Fibroblast of lung (primary cell): ENCODE measurements at places on chromosomes 6 and 20.
A peak's percentile ranks its signal among the peaks of the same experiment; 100 is the strongest.

DNA sequence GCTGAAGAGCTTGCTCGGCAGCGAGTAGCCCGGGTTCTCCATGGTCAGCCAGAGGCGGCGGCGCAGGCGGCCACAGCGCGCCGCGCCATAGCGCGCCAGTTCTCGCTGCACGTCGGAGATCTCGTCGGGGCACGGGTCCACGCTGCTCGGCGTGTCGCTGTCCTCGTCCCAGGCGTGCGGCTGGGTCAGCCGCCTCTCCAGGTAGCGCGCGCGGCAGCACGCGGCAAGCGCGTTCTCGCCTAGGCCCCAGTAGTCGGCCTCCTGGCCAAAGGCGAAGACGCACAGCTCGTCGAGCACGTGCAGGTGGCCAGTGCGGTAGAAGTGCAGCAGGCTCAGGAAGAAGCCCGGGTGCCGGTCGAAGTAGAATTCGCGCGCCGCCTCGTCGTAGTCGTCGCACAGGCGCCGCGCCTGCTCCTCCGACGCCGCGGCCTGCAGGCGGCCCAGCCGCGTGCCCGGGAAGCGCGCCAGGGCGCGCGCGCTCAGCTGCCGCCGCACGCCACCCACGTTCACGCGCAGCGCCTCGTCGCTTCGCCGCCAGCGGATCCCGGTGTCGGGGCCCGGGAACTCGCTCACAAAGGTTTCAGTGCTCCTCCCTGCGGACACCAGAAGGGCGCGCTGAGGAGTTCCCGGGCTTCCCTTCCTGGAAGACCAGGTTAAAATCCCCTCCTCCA, 2.7 kb downstream of the KCNS1 start:
- DNase-seq: peak; percentile 25

- DNase-seq: peak; percentile 1
These were observed 10.1 kb downstream of the ISM1 start for GRCh38 chr20:13231031-13231752.

- no peak for DNase-seq
These were observed 2.1 kb downstream of the ZC3H12D start for GRCh38 chr6:149482545-149483333.

DNA sequence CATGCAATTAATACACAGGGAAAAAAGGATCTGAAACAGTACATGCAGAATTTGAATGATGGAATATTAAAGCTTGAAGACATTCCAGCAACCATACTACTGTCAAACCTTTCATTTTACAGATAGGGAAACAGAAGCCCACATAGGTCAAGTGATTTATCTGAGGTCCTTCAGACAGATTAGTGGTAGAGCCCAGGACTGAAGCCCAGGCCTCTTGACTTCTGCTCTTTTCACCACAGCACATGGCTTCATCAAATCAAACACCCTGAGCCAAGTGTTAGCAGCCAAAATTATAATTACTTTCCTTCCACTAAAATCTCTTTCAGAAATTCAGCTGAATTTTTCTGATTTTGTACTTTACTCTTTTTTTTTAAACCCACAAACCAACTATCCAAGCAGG, 435.6 kb upstream of the RUNX2 start:
- peak; percentile 14 for DNase-seq

DNA sequence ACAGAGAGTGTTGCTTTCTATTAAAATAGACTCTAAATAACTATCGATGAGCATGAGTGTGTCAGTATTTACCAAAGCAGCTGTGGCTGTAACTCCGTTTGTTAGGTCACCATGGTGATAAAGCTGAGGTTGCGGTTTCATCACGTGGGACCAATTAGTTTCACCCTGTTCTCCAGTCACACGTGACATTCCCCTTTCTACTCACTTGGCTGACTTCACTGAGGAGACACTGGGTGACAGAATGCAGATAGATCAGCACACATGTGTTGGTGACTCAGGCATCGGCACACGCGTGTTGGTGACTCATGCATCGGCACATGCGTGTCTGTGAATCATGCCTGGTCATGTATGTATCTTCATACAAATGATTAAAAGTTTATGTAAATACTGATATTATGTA, 285.4 kb downstream of the THBS2 start:
- peak; percentile 91 for DNase-seq

DNA sequence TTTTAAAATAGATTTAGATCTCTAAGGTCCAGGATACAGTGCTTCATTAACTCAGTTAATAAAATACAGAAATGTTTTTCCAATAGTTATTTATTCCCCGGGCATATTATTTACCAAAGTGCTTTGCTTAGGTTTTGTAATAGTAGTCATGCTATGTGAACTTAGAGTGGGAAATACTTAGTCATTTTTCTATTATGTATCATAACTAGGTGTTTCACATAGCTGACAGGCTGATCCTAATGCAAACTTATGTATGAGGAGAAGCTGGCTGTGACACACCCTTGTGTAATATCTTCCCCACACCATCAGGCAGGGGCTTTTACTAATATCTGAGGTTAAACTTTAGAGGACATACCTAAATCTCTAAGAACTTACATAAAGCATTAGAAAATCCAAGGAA, 277.7 kb upstream of the RIMS1 start:
- DNase-seq: no peak

GRCh38 chr20:43658723-43659419, 8.0 kb upstream of the MYBL2 start:
- no peak for DNase-seq

DNA sequence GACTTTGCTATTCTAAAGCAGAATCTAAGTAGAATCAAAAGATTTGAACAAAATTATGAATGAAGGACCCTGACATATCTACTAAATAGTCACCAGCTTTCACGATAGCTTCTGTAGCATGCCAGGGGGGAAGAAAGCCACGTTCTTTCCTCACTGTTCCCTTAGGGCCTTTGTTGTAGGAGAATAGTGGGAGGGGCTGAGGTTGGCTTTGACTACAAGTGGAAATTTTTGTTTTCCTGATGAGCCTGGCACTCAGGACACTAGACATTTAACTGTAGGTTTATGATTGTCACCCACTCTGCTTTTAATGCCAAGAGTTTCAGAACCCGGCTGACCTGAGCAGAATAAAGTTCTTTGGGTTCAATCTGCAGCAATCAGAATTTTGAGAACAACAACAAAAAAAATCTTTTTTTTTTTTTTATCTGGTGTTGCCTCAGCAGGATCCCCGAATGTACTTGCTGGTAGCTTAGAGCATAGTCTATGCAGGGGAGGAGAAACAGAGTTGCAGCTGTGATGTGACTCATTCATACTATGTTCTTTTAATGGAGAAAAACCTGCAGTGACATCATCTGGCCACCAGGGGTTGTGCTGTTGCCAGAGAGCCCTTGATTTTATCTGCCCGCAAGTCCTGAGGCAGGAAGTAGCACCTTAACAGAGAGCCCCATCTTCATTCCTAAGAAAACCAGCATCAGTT, 38.5 kb downstream of the TPD52L1 start:
- peak; percentile 84 for DNase-seq

DNA sequence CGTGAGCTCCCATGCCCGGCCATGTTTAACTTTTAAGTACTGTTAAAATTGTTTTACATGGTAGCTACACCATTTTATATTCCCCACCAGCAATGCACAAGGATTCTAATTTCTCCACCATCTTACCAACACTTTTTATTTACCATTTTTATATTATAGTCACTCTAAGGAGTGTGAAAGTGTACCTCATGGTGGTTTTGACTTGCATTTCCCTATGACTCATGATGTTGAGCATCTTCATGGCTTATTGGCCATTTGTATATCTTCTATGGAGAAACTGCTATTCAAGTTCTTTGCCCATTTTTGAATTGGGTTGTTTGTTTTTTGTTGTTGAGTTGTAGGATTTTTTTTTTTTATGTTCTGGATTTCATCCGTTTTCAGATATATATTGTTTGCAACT, 15.6 kb upstream of the BPHL start:
- no peak for DNase-seq

DNA sequence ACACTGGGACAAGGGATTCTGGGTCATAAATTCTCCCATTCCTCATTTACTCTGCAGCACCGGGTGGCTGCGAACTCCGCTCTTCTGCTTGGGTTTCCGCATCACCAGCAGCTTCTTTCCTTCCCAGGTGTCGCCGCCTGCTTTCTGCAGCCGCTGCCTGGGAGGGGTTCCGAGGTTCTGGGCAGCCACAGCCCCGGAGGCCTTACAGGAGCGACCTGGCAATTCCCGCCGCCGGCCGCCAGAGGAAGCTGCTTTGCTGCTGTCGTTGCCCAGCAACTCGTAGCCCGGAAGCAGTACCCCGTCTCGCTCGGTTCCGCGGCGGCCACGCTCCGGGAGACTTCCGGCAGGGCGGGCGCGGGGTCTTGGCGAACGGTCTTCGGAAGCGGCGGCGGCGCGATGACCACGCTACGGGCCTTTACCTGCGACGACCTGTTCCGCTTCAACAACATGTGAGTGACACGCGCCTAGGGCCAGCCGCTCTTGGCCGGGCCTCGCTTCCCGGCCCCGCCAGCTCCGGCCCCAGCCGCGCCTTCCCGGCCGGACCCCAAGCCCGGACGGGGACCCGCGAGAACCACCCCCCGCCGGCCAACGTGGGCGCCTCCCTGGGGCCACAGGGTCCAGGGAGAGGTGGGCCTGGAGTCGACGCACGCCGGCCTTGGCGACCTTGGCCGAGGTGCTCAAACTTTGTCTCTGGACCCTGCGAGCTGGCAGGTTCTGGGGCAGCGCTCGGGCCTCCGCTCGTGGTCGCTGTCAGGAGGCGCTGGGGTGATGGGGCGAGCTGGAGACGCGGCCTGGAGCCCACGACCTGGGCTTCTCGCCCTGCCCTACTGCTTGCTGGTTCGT, at the start of gene NAA20:
Gene NAA20 (plus strand): TSS at position 362 of the 843 bp plus-strand sequence. CDS start 35 bp downstream, at position 397.
- peak; percentile 92 for DNase-seq

- peak; percentile 65 for DNase-seq
These were observed 341.8 kb downstream of the CDKAL1 start for GRCh38 chr6:20876036-20876435.

DNA sequence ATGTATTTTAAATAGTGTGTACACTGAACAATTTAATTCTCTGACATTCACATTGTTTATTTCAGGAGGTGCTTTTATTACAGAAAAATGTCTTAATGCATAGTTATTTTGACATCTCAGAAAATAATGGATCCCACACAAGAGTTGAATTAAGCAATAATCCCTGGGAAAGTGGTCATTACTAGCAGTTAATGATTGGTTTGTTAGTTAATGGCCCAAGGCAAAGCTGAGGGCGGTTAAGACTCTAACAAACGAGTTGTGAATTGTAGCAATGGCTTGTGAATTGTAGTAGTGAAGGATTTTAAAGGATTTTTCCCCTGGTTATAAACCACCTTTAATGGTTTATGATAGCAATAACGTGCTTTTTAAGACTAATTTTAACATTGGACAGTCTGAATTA, 1316.0 kb upstream of the GJE1 start:
- DNase-seq: peak; percentile 2

GRCh38 chr6:24445704-24446103, 43.0 kb downstream of the MRS2 start:
- no peak for DNase-seq

DNA sequence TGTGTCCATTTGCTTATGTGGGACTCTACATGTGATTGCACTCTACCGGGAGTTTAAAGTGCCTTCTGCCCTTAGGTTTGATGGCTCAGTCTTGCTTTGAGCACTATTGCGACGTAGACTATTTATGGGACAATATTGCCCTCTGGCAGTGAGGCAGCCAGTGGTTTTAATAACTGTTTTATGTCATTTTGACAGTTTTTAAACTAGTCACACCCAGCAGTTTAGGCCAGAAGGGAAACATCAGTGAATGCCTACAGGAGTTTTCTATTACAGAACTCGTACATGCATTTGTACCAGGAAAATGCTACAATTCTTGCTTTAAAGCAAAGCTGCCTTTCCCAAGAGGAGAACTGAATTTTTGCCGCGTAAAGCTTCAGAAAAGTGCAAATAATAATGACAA, 813.7 kb downstream of the KIF16B start:
- no peak for DNase-seq

- no peak for DNase-seq
These were observed 81.0 kb downstream of the HIVEP2 start for GRCh38 chr6:142863981-142864380.

- no peak for DNase-seq
These were observed 184.5 kb downstream of the KIF16B start for GRCh38 chr20:16388731-16389130.

- peak; percentile 61 for DNase-seq
These were observed 200.5 kb upstream of the POU3F2 start for GRCh38 chr6:98633886-98634285.

DNA sequence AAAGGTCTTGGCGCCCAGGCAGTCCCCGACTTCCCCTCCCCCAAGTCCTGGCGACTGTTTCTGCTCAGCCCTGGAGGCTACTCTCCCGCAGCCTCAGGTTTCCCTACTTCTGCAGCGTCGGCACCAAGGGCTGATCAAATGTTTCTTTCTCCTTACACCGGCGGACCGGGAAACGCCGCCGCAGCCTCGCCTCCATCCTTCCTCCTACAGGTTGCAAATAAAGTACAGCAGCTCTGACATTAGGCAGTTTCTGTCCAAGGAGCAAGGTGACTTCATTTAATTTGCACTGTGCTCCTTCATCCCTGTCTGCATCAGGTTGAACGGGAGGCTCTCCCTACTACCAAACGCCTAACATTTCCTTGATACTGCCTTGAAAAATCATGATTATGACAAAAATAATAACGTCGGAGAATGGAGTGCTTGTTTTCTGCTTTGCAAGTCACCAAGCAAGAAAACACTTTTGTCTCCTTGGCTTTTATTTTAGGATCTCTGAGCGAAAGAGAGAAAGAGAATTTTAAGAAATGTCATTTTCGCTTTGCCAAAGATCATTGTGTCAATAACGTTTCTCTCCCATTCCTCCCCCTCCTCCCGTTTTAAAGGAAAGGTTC, 1.0 kb downstream of the CLIC5 start:
- no peak for DNase-seq

- DNase-seq: no peak
These were observed 34.5 kb downstream of the MOCS1 start for GRCh38 chr6:39899554-39900295.

DNA sequence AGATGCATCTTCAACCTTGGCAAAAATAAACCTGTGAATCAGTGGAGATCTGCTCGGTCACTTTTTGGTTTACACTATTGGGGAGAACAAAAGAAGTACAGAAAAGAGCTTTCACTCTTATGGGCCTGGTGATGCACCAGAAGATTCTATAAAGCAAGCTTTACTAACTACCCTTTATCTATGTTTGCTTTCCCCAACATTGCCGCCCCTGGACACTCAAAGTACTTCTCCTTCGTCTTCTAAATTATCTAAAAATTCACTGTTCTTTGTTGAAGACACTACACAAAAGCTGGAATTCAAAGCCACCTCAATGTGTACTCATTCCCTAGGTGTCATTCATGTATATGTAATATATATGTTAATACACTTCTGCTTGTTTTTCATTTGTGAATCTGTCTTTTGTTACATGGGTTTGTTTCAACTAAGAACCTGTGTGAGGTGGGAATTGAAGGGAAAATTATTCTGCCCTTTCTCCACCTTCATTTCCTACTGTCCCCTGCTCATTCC, 97.9 kb upstream of the BTN3A2 start:
- DNase-seq: no peak

GRCh38 chr6:155212616-155213380, 51.0 kb upstream of the CLDN20 start:
- DNase-seq: no peak

DNA sequence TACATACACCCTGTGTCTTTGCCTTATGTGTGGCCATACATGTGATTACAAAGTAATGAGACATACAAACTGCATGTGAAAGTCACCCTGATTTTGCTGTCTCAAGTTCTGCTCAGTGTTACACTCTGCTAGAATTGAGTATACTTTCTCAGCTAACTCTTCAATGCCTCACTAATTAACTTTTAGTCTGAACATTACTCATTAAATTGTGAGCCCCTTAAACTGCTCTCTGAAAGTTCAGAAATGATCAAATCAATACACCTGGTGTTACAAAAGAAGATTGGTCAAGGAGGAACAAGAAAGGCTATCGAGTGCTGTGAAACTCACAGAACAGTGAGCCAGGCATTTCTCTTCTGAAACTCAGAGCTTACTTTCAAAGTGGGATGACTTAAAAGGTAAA, 71.3 kb downstream of the MKKS start:
- no peak for DNase-seq

GRCh38 chr6:41239467-41240159, 11.5 kb downstream of the TREML4 start:
- no peak for DNase-seq
